ENCODE measurements at places on chromosomes 5 and 9. TPM values are rescaled to one million over a fixed set of nuclear protein-coding genes. Genes with fewer than 3 reads are reported as not detected.

- no peak for DNase-seq
Observed at GRCh38 chr5:153672347-153673090, 182.0 kb downstream of the GRIA1 start.

DNA sequence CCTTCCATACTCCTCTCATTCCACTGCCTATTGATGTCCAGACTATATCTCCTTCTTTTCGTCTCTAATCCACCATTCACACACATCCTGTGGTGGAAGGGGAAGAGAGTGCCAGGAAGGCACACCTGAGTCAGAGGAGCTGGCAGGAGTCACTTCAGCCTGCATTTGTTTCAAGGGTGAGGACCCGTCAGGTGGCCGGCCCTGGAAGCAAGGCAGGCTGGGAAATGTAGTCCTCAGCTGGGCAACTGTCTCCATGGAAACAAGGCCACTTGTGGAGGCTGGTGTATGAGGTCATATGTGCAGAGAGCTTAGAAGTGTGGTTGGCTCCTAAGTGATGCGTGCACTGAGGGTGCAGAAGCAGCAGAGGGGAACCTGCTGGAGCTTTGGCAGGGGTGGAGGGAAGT lies 278.4 kb downstream of the NSG2 start:
- DNase-seq = no peak

The TPPP gene
- 4.7 TPM for polyA plus RNA-seq

DNA sequence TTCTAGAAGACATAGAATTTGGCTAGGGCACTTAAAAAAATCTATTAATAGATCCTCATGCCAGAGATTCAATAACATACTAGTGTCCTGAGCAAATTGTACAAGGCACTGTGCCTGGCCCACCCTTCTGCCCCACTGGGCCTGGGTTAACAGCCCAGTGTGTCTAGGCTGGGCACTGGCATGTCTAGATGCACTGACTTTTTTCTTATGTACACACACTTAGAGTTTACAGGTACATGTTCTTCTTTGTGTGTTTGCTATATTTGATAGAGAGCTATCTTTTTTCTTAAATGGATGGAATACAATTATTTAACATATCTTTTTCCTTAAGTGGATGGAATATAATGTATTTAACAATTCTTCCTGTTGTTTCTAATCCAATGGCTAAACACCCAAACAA lies 241.5 kb downstream of the AUH start:
- no peak for DNase-seq

DNA sequence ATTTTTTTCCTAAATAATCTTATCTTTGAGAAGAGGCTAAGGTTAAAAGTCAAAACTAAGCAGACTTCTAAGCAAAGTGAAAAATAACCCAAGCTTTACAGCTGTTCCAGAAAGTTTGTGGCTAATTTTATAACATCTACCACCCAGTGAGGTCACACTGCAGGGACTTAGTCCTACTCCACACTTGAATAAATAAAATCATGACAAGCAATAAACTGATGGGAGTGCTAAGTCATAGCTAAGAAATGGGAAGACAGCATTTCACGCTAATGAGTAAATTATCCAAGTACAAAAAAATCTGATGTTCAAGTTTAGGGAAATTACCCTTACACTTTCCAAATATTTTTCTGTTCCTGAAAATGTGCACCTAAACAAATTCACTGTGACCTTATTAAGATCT lies 47.7 kb downstream of the ZNF608 start:
- no peak for DNase-seq

DNA sequence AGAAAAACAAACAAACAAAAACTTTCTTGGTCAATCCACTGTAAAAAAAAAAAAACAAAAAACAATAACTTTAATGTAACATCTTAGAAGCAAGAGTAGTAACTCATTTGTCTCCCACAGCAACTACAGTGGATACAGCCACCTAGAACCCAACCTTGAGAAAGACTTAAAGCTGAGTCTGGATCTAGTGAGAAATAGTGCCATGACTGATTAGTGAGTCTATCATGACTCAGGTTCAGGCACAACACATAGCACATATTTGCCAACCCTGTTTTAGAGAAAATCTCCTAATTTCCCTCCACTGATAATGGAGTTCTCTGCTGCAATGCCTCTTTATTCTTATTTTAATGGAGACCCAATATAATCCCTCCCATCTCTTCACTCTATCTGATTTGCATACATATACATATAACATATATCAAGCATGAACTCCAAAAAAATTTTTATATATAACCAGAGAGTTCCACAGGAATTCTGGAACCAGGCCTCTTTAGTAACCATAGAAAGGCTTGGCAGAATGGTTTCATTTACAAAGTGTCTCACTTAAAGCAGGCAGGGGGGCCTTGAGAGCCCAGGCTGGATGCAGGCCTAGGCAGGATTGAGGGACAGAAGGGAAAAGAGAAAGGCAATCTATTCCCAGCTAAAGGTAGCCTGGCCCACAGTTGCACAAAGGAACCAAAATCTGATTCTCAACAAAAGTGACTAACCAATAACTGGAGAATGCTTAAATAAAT lies 11.9 kb upstream of the NR4A3 start:
- DNase-seq = no peak

DNA sequence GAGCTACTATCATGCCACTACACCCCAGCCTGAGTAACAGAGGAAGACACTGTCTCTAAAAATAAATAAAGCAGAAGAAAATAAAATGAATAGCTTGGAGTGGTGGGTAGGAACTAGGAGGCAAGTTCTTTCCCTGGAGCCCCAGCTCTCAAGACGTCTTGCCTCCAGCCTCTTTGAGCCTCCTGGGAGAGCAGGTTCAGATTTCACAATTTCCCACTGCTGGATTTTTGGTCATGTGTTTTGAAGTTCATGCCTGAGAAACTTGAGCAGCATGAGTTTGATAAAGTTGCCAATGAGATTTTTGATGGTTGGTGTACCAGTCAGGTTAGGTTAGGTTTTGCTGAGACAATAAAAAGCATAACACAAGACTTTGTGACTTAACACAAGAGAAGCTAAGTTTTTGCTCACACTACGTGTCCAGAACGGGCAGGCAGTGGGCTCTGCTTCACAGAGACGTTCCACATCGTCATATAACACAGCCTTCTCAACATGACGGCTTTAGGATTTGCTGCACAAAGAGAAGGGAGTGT lies 4.1 kb upstream of the CCDC69 start:
- DNase-seq = no peak

DNA sequence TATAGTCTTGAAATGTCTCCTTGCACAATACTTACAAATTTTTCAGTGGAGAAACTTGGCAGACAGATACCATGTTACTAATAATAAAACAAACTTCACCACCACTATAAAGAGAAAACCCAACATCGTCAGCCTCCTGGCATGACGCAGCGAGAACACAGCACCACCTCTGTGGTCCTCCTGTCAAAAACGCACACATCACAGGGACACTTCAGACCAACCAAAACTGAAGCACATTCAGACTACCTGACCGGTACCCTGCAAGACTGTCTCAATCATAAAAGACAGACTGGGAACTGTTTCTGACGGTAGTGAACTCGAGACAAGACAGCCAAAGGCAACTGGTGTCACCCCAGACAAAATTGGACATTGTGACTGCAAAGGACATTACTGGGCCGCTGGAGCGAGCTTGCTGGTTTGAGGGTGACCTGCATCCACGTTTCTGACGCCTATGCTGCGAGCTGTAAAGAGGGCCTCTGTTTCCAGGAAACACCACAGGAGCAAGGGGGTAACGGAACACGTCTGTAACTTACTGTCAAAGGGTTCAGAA lies 34.4 kb downstream of the NSUN2 start:
- DNase-seq = no peak

DNA sequence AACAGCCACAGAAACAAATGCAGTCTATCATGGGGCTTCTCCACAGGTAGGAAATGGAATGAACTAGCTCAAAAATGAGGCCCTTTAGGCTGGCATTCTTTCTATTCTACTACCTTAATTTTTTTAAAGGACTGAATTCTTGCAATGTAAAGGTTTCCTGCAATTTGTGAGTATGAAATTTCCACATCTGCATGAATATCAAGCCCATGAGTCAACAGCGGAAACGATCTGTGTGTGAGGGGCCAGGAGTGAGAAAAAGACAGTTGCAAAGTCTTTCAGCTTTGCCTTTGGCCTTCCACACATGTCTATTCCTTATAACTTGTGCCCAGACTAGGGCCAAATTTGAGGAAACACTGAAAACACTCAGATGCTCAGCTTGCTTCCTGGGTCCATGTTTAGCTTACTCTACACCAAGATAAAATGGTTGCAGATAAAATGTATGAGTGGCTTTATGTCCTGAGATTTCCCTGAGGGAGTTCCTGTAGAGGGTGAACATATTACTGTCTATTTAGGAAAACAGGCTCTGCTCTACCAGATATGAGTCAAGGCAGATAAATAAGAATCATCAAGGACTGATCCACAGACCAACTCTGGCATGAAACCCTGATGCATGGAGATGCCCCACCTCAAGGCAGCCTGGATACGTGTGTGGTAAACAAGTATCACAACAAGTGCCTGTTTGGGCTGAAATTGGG lies 46.5 kb downstream of the RETREG1 start:
- no peak for DNase-seq

- DNase-seq = no peak
Observed at GRCh38 chr9:80946496-80947170, 742.7 kb downstream of the TLE1 start.

The TAF11L5 gene
- polyA plus RNA-seq = not detected

- no peak for DNase-seq
Observed at GRCh38 chr5:114435885-114436299, 74.0 kb downstream of the KCNN2 start.

All from aorta (tissue), 5 donors.